ENCODE measurements at places on chromosomes 5 and 9.
A peak's percentile ranks its signal among the peaks of the same experiment; 100 is the strongest.

DNA sequence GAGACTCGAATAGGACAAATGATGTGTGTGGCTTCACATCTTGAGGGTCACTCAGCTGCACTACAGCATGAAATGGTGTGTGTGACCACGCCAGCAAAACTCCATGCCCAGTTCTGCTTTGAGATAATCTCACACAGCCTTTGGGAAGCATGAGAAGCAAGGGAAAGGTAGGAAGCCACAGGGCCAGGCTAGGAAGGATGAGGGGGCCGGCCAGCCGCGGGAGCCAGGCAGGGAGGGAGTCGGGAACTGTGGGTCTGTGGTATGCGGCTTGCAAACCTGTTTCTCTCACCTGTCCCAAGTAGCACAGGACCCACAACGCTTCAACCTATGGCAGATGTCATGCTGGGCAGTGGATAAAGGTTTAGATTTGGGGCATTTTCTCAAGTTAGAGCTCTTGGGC is 142.0 kb downstream of the HSPA4 start:
- DNase-seq, result no peak

DNA sequence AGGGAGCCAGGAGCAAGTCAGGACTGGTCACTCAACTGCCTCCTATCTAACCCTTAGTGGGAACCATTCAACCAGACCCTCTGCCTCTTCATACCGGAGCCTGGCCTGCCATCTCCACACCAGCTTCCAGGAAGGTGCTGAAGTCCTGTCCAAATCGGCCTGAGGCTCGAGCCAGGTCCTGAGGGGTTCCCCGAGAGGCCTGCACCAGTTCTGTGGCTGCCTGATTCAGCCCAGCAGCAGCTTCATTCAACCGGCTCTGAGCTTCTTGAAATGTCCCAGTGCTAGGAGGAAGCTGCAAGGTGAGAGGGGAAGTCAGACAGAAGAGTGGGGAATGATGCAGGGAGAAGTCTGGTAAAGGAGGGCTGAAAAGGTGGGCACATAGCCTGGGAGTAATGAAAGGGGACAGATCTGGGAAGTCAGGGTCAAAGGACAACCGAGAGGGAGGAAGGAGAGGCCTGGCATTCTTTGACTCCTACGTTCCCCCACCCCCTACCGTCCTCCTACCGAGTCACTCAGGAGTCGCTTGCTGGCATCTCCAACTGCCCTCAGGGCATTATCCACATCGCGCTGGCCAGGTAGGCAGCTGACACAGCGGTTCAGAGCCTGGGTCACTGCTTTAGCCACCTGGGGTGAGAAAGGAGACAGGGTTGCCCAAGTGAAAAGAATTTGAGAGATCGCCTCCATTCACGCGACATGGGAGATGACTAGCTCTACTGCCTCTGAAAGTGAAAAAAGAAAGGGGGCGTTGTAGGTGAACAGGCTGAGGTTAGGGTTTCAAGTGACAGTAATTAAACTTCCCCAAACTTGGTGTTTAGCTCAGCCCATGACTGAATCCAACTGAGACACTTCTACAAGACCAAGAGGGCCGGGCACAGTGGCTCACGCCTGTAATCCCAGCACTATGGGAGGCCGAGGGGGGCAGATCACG is 20.2 kb downstream of the TLN1 start:
- no peak for DNase-seq

DNA sequence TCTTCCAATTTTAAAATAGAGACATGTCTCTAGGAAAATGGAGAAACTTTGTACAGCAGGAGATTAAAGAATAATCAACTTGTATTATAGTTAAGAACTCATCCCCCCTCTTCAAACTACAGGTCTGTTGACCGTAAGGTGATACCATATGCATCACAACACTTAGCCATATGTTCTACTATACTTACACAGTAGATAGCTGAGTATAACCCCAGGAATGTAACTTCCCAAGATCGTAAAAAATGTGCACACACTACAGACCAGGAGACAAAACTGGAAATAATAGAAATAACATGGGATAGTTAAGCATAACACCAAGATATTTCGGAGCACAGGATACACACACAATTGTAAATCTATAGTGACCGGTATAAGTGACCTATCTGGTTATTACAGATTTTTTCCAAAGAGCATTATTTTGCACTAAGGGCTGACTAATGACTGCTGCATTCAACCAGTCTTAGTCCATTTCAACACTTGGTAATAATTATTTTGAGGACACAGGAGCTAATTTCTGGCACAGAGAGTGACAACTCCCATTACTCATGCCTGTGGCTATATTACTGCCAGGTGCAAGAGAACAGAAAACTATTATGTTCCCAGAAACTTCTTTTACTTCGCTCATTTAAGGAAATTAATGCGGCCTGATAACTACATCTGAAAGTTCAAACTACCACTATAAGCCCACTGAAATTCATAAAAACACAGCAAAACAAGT is 15.4 kb upstream of the ZNF622 start:
- DNase-seq, result no peak

- DNase-seq, result no peak
Measured at GRCh38 chr5:31853398-31854135, 214.6 kb downstream of the PDZD2 start.

- peak; percentile 93 for DNase-seq
Measured at GRCh38 chr5:83568186-83568585, 96.6 kb downstream of the VCAN start.

DNA sequence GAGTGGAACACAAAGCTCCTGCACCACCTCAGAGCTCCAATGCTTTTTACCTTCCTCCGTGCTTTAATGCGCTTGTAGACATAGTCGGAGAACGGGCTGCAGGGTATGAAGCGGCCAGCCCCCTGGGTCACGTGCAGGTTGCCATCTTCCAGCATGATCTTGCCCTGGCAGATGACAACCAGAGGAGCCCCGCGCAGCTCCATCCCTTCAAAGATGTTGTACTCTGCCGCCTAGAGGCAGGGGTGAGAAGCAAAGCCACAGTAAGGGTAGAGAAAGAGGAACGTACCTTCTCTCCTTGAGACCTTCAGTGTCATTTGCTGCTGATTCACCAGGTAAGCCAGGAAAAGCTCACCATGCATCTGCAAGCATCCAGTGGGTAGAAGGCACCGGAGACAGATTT is 112.3 kb downstream of the DPYSL3 start:
- no peak for DNase-seq

DNA sequence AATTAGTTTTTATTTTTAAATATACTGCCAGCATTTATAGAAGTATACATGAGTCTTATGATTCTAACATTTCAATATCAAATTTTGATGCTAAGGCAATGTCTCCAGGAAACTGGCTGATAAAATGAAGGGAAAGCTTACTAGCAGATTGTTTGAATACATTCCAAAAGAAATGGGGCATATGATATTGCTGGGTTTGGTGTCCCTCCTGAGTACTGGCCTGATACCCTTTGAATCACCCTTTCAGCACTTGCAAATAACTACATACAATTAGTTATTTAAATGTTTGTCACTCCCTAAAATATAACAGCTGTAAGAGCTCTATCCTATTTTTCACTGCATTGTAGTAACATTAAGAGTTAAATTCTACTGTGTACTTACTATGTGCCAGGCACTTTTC is 360.8 kb downstream of the HCN1 start:
- DNase-seq, result no peak

DNA sequence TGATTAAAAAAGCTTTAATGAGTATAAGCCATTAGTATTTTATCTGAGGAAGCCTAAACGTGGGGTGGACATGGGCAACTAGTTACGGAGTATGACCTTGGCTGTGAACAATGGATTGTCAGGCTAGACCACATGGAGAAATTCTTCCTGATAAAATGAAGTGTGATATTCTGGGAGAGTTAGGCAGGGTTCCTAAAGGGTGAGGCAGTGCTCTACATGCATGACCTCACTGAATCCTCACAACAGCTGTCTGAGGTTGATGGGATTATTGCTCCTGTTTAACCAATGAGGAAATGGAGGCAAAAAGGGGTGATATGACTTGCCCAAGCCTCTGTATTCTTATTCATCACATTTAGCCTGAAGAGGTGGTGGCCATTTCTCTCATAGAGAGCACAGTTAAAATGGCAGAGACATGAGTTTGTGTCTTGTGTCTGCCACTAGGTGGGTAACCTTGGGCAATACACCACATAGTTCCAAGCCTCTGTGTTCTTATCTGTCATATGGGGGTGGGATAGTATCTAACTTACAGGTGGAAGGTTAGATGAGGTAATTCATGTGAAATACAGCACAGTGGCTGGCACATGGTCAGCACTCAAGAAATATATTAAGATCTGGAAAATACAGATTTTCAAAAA is 96.1 kb upstream of the NR3C1 start:
- no peak for DNase-seq

DNA sequence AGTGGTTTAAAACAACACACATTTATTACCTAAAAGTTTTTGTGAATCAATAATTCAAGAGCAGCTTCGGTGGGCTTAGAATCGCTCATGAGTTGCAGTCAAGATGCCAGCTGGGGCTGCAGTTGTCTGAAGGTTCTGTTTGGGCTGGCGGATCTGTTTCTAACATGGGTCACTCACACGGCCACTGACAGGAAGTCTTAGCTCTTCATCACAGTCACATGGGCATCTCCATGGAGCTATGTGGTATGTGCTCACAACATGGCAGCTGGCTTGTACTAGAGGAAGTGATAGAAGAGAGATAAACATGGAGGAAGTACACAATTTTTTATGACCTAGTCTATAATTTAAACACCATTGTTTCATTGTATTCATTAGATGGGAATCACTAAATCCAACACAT is 11.2 kb downstream of the KLHL9 start:
- DNase-seq, result no peak

Measured in stromal cell of bone marrow (primary cell).